SJCRH30 (cell line): ENCODE measurements at places on chromosomes 5 and 9. TPM values are rescaled to one million over a fixed set of nuclear protein-coding genes. Genes with fewer than 3 reads are reported as not detected.
A peak's percentile ranks its signal among the peaks of the same experiment; 100 is the strongest.

Gene BARHL1
- total RNA-seq = not detected in 2 replicates

Gene PCDHGB3
- 5.2 and 7.4 TPM in 2 replicates for total RNA-seq

Gene C9
- total RNA-seq = not detected in 2 replicates

Gene GGTA1
- not detected in 2 replicates for total RNA-seq

DNA sequence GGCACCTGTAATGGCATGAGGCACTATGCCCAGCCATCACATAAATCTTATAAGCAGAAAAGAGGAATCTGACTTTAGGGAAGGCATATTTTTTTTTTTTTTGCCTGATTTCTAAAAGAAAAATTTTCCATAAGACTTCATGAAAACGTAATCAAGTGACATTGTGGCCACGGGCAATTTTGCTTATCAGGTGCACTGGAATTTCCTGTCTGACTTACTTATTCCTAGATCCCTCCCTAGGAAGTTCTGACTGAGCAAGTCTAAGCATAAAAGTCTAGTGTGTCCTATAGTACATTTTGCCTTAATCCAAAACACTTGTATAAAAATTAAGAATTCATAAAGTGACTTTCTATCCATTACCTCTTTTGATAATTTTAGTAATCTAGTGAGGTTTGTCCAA is 12.5 kb downstream of the C5orf46 start:
- H3K27me3 ChIP-seq = no peaks in the 10 kb centered on the region
- no peak overlapping the region for H3K27ac ChIP-seq
- no peaks in the 10 kb centered on the region for H3K4me1 ChIP-seq
- DNase-seq = no peak
- H3K4me3 ChIP-seq = no peak overlapping the region
- H3K36me3 ChIP-seq = no peaks in the 10 kb centered on the region

DNA sequence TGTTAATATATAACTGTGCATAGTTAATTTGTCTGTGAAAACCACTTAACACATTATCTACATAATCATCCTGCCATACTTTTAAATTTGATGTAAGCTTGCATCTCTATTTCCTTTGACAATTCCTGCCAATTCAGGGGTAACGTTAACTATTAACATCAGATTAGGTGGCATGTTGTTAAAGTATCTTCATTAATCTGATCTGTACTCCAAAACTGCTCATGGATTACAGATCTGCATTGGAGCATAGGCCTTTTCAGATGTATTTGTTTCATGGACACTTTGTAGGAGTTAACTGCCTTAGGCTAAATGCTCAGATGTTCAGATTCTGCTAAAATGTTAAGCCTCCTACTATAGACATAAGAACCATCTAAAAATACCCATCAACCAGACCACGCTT is 3.1 kb downstream of the RPS6 start:
- no peak overlapping the region for H3K4me3 ChIP-seq
- no peak for DNase-seq
- no peak overlapping the region for H3K27ac ChIP-seq

GRCh38 chr5:119373449-119373858 is 17.6 kb downstream of the TNFAIP8 start:
- DNase-seq = no peak
- H3K27me3 ChIP-seq = no peaks in the 10 kb centered on the region
- H3K4me3 ChIP-seq = no peak overlapping the region
- no peak overlapping the region for H3K27ac ChIP-seq

GRCh38 chr5:66704790-66705425 is 108.7 kb downstream of the MAST4 start:
- H3K27ac ChIP-seq = no peak overlapping the region
- H3K4me3 ChIP-seq = no peak overlapping the region
- H3K36me3 ChIP-seq = no peaks in the 10 kb centered on the region
- no peak for DNase-seq
- 0 out of 2 replicates have a peak, but pooled peaks cover 6% of the 10 kb centered on the region for H3K27me3 ChIP-seq
- peaks cover 3% of the 10 kb centered on the region; the same call in 1 of the 2 replicates for H3K4me1 ChIP-seq

- no peak overlapping the region for H3K27ac ChIP-seq
- no peaks in the 10 kb centered on the region for H3K4me1 ChIP-seq
- no peaks in the 10 kb centered on the region for H3K36me3 ChIP-seq
- peaks cover 2% of the 10 kb centered on the region; the same call in 1 of the 2 replicates for H3K27me3 ChIP-seq
- no peak overlapping the region for H3K4me3 ChIP-seq
Measured at GRCh38 chr5:160743027-160743426, 109.0 kb downstream of the ATP10B start.

DNA sequence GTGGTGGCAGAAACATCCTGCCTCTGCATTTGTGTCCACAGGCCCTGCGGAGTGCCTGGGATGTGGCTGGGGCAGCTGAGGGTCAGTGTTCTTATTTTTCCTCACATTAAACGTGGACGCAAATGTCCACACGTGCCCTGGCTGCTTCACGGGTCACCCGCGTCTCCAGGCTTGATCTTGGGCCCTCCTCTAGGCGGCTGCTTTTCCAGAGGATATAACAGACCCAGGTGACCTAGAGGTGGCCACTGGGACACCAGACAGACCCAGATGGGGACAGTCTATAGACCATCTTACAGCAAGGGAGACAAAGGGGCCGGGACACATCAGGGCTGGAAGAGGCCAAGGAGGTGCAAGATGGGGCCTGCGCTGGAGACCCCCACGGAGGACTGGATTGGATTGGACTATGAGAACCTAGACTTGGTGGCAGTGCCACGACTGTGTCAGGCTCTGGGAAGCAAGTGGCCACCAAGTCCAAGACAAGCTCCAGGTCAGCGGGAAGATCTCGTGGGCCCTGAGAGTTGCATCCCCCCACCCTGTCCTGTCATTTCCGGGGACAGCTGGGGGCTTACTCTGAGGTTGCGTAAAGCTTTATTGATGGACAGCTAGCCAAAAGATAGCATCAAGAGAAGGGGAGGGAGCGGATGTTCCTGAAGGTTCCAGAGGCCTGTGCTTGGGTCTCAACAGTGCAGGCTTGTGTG is 6.9 kb downstream of the WNK2 start:
- DNase-seq = no peak
- no peaks in the 10 kb centered on the region for H3K4me1 ChIP-seq
- no peak overlapping the region for H3K27ac ChIP-seq
- no peaks in the 10 kb centered on the region for H3K36me3 ChIP-seq
- H3K4me3 ChIP-seq = no peak overlapping the region
- H3K27me3 ChIP-seq = peaks cover 21% of the 10 kb centered on the region

GRCh38 chr5:10489810-10490426 is 48.2 kb downstream of the ROPN1L start:
- no peaks in the 10 kb centered on the region for H3K36me3 ChIP-seq
- no peak overlapping the region for H3K27ac ChIP-seq
- H3K4me1 ChIP-seq = peaks cover 3% of the 10 kb centered on the region; the same call in 1 of the 2 replicates
- no peak overlapping the region for H3K4me3 ChIP-seq

DNA sequence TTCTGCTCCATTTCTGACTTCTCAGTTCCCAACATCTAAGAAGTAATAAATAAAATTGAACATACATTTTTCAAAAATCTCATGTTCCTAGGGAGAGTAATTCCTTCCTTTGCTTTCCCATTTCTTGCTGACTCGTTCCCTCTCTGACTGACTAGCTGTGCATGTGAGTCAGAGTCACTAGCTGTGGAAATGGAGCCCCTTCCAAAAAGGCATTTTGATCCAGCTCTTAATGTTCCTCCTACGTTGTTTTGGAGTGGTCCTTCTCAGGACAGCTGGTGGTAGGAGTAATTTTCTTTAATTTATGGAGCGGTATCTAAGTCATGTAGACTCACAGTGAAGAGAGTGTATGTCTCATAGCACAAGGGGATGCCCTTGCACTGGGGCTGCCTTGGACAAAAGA is 460.2 kb downstream of the GADD45G start:
- no peak overlapping the region for H3K4me3 ChIP-seq
- H3K4me1 ChIP-seq = no peaks in the 10 kb centered on the region
- H3K36me3 ChIP-seq = peaks cover 5% of the 10 kb centered on the region; the same call in 1 of the 2 replicates

- H3K4me3 ChIP-seq = no peak overlapping the region
- no peaks in the 10 kb centered on the region for H3K4me1 ChIP-seq
- H3K36me3 ChIP-seq = no peaks in the 10 kb centered on the region
Measured at GRCh38 chr5:151233616-151234085, 9.8 kb upstream of the CCDC69 start.

DNA sequence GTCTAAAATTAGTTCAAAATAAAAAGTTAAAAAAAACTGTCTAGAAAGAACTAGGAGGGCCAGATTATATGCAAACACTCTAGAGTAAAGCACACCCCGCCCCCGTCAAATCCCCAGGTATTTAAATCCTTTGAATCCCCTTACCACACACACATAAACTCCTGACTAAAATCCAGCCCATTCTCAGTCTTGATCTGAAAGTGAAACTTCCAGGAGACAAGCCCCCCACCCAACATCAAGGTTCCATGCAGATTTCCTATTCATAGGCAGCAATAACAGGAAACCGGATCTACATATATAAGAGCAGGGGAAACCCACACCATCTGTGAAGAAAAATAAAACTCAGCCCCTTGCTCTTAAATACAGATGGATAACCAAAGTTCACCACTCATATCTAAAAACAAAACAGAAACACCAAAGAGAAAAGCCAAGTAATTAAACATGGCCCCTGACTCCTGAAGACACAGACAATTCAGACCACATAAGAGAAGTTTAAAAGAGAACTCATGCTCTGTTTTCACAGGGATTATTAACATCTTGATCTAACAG is 42.3 kb downstream of the MARCHF3 start:
- H3K27ac ChIP-seq = no peak overlapping the region
- no peaks in the 10 kb centered on the region for H3K27me3 ChIP-seq
- no peak for DNase-seq

- DNase-seq = no peak
- peaks cover 13% of the 10 kb centered on the region for H3K4me1 ChIP-seq
- H3K27me3 ChIP-seq = no peaks in the 10 kb centered on the region
- H3K36me3 ChIP-seq = no peaks in the 10 kb centered on the region
- H3K4me3 ChIP-seq = no peak overlapping the region
Measured at GRCh38 chr5:57598756-57599155, 116.1 kb upstream of the ACTBL2 start.

DNA sequence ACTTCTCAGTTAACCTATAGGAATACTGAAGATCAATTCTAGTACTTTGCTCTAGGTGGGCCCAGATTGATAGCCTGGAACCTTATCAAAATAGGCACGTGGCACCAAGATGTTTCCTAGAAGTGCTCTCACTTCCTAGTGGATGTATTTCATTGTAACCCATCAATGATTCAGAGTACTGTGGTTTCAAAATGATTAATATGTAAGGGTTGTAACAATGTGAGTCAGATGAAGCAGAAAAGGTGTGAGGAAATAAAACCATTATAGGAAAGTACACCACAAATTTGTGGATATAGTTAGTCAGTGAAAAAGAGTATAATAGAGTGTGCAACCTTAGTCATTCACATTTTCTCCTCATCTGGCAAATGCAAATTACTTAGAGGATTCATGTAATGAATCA is 177.3 kb upstream of the FST start:
- no peak for DNase-seq

GRCh38 chr9:128771094-128771721 is 519 bp downstream of the ZER1 start:
- H3K4me1 ChIP-seq = no peaks in the 10 kb centered on the region
- DNase-seq = no peak
- no peaks in the 10 kb centered on the region for H3K36me3 ChIP-seq
- H3K27me3 ChIP-seq = no peaks in the 10 kb centered on the region
- peak overlapping the region; percentile 79 for H3K4me3 ChIP-seq

- no peak overlapping the region for H3K27ac ChIP-seq
- DNase-seq = no peak
- H3K36me3 ChIP-seq = no peaks in the 10 kb centered on the region
Measured at GRCh38 chr9:101592788-101593187, 2.0 kb downstream of the PPP3R2 start.

DNA sequence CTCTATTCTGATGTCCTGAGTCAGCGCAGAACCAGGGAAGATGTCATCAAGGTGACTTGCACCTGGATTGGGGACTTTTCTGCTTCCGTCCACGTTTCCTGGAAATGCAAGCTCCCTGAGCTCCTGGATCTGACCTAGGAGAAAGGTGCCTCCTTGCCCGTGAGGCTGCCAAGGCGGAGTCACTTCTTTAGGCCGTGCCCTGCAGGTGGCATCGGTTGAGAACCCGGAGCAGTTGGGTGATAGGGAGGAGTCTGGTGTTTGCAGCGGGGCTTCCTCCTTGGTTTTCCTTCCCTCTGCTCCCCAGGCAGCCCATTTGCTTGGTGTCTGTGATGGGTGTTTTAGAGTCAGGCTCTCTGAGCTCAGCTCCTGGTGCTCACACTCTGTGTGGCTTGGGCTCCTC is 15.2 kb downstream of the NANS start:
- no peaks in the 10 kb centered on the region for H3K27me3 ChIP-seq
- H3K36me3 ChIP-seq = peaks cover 13% of the 10 kb centered on the region
- no peak overlapping the region for H3K27ac ChIP-seq
- no peak for DNase-seq
- H3K4me1 ChIP-seq = no peaks in the 10 kb centered on the region

- H3K27ac ChIP-seq = no peak overlapping the region
- H3K27me3 ChIP-seq = peaks cover 7% of the 10 kb centered on the region; the same call in 1 of the 2 replicates
- H3K4me1 ChIP-seq = no peaks in the 10 kb centered on the region
- H3K36me3 ChIP-seq = no peaks in the 10 kb centered on the region
Measured at GRCh38 chr5:35924950-35925722, 13.3 kb downstream of the CAPSL start.
